ENCODE measurements at places on chromosomes 3 and 15. TPM values are rescaled to one million over a fixed set of nuclear protein-coding genes. Genes with fewer than 3 reads are reported as not detected.

DNA sequence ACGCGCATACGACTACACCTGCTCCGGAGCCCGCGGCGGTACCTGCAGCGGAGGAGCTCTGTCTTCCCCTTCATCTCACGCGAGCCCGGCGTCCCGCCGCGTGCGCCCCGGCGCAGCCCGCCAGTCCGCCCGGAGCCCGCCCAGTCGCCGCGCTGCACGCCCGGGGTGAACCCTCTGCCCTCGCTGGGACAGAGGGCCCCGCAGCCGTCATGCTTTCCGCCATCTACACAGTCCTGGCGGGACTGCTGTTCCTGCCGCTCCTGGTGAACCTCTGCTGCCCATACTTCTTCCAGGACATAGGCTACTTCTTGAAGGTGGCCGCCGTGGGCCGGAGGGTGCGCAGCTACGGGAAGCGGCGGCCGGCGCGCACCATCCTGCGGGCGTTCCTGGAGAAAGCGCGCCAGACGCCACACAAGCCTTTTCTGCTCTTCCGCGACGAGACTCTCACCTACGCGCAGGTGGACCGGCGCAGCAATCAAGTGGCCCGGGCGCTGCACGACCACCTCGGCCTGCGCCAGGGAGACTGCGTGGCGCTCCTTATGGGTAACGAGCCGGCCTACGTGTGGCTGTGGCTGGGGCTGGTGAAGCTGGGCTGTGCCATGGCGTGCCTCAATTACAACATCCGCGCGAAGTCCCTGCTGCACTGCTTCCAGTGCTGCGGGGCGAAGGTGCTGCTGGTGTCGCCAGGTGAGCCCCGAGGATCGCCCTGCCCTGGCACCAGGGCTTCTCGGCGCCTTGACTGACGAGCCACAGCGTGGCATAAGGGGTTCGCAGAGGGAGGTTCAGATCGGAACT, 420 bp downstream of the SLC27A2 start:
- no peak for DNase-seq
- peaks cover 64% of the 10 kb centered on the region for H3K27me3 ChIP-seq
- H3K36me3 ChIP-seq = no peaks in the 10 kb centered on the region
- H3K4me1 ChIP-seq = peaks cover 9% of the 10 kb centered on the region
- H3K4me3 ChIP-seq = peak overlapping the region; percentile 76

GRCh38 chr3:157099326-157100095, 60.4 kb downstream of the CCNL1 start:
- H3K4me3 ChIP-seq = no peak overlapping the region
- no peak for DNase-seq
- H3K27ac ChIP-seq = no peak overlapping the region
- no peaks in the 10 kb centered on the region for H3K4me1 ChIP-seq
- H3K27me3 ChIP-seq = no peaks in the 10 kb centered on the region

DNA sequence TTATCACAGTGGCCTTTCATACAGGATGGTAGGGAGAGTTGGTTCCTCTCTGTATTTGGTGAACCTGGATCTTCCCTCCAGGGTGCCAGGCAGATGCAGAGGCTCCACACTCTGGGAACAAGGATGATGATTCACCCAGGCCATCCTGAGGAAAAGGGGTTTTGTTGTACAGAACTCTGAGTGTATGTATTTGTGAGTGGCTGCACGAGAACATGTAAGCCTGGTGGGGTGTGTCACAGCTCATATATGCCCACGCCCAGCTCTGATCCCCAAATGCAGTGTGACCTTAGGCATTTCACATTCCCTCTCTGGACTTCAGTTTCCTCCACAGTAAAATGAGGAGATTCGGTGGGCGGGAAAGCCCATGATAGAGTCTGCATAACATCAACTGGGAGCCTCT, 11.6 kb upstream of the CILP start:
- H3K36me3 ChIP-seq = no peaks in the 10 kb centered on the region
- no peak overlapping the region for H3K27ac ChIP-seq
- DNase-seq = no peak
- peaks cover 14% of the 10 kb centered on the region for H3K27me3 ChIP-seq
- H3K4me1 ChIP-seq = no peaks in the 10 kb centered on the region
- H3K4me3 ChIP-seq = no peak overlapping the region

DNA sequence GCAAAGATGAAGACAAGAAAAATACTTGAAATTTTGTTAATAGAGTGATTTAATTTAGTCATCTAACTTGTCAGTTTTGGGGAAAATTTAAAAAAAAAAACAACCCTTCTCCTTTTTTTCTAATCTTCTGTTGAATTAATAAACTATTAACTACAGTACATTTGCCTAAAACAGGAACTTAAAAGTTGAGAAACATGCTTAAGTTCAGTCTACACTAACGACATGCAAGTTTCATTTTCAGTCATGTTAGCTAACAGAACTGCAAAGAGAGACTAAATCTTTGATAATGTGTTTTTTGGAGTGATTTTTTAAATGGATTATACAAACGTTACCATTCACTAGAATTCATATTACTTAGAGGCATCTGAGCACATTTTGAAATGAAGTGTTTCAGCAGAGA, 71.9 kb upstream of the MBNL1 start:
- DNase-seq = no peak
- H3K36me3 ChIP-seq = no peaks in the 10 kb centered on the region
- H3K4me1 ChIP-seq = peaks cover 3% of the 10 kb centered on the region

DNA sequence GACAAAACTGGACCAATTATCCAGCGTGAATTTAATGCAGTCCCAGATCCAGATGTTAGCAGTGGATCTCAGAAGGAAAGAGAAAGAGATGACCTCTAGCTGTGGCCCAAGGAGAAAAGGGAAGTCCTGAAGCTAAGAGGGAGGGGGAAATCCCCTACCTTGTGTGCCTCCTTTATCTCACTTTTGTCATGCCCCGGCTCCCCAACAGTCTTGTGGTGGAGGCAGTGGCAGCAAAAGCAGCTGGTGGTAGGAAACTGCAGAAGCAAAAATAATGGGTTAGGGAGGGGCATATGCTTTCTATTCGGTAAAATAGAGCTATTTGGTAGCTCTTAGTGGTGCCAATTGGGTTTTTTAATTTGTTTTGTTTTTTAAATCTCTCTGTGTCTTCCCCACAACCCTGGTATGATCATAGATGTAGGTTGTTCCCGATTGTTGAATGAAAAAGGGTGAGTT, 56.5 kb downstream of the MCTP2 start:
- no peak overlapping the region for H3K4me3 ChIP-seq
- H3K27ac ChIP-seq = no peak overlapping the region
- no peak for DNase-seq
- peaks cover 4% of the 10 kb centered on the region for H3K27me3 ChIP-seq

GRCh38 chr3:127252446-127252845, 35.4 kb downstream of the PRR20G start:
- no peak overlapping the region for H3K27ac ChIP-seq
- DNase-seq = no peak
- no peaks in the 10 kb centered on the region for H3K36me3 ChIP-seq
- no peak overlapping the region for H3K4me3 ChIP-seq
- no peaks in the 10 kb centered on the region for H3K4me1 ChIP-seq

DNA sequence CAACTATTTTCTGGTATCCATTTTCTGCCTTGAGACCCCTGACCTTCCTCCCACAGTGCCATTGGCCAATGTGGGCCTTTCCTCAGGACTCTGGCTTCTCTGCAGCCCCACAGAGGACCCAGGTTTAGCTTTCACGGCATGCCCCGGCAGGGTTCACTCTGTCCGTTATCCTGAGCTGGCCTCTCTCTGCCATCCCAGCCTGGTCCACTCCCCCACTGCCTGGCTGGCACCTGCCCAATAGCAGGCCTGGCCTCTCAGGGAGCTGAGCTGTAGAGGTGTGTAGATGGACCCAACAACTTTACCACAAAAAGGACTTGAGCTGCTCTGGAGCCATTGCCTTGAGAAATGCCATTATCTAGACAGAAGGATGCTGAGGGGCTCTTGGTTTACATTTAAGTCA, 57.5 kb downstream of the SCN10A start:
- no peak overlapping the region for H3K27ac ChIP-seq
- peak; percentile 83 for DNase-seq
- H3K27me3 ChIP-seq = no peaks in the 10 kb centered on the region
- no peaks in the 10 kb centered on the region for H3K36me3 ChIP-seq

DNA sequence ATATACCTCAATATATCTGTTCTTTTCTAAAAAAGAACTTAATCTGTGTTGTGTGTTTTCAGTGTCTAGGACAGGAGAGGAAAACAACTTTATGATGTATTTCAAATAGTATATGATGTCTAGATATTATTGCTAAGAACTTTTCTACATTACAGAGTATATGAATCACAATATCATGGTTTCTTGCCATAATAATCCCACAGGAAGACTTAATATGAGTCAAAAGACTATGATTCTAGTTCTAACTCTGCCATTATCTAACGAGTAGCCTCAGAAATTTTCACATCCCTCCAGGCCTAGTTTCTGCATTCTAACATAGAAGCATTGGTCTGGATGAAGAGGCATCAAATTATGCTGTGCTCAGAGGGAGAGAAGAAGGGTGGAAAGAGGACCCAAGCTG, 107.7 kb upstream of the SPRED1 start:
- H3K27me3 ChIP-seq = no peaks in the 10 kb centered on the region
- H3K36me3 ChIP-seq = peaks cover 2% of the 10 kb centered on the region
- no peak overlapping the region for H3K4me3 ChIP-seq
- peak overlapping the region; percentile 63 for H3K27ac ChIP-seq
- H3K4me1 ChIP-seq = peaks cover 23% of the 10 kb centered on the region

GRCh38 chr3:43726521-43726920, 35.8 kb downstream of the ABHD5 start:
- H3K27me3 ChIP-seq = no peaks in the 10 kb centered on the region
- no peak overlapping the region for H3K4me3 ChIP-seq
- DNase-seq = no peak
- no peaks in the 10 kb centered on the region for H3K36me3 ChIP-seq
- H3K27ac ChIP-seq = no peak overlapping the region
- peaks cover 4% of the 10 kb centered on the region for H3K4me1 ChIP-seq

DNA sequence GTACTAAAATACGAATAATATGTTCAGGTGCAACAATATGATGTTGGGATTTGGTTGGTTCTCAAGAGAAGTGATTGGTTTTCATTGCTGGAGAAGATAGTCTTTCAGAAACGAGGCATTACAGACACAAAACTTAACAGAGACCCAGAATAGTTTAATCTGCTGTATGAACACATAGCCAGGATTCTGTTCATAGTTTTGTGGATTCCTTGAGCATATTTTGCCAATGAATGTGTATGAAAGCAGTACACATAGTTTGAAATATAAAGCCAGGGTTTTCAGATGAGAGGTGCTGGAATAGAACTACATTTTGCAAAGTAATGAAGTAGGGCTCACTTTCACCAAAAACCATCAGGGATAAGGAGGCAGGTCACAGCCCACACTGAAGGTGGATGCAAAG, 5.7 kb upstream of the MCTP2 start:
- no peaks in the 10 kb centered on the region for H3K36me3 ChIP-seq
- peaks cover 15% of the 10 kb centered on the region for H3K27me3 ChIP-seq
- DNase-seq = no peak

DNA sequence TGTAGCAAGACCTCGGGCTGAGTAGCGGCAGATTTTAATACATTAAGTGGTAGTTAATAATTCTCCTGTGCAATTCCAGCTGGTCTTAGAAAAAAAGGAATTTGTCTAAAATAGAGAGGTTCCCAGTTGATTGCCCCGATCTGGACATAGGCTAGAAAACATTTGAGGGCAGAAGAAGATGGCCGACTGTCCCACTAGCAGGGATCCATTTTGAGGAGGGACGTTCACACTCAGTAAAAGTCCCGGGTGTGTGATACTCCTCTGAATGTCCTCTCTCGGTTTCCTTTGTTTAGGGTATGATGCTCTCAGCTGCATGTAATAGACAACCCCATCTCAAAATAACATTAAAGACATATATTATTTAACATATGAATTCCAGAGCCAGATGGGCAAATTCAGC, 77.9 kb upstream of the OXTR start:
- H3K27ac ChIP-seq = peak overlapping the region; percentile 15
- no peaks in the 10 kb centered on the region for H3K27me3 ChIP-seq
- H3K36me3 ChIP-seq = no peaks in the 10 kb centered on the region
- H3K4me3 ChIP-seq = no peak overlapping the region
- H3K4me1 ChIP-seq = peaks cover 42% of the 10 kb centered on the region

DNA sequence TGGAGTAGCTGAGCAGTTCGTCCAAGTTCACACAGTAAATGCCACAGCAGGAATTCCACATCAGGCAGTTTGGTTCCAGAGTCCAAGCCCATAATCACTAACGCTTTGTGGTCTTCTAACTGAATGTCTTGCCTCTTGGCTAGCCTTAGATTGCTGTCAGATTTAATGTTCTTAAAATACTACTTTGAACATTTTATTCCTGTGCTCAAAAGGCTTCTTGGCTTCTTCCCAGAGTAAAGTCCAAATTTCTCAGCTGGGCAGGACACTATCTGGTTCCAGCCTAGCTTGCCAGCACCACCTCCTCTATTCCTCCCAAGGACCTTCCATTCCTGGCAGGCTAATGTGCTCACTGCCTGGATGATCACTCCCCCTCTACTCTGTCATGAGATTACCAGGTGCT, 256.9 kb downstream of the SQOR start:
- H3K36me3 ChIP-seq = no peaks in the 10 kb centered on the region
- H3K4me1 ChIP-seq = peaks cover 3% of the 10 kb centered on the region
- peaks cover 20% of the 10 kb centered on the region for H3K27me3 ChIP-seq
- H3K27ac ChIP-seq = no peak overlapping the region
- H3K4me3 ChIP-seq = no peak overlapping the region

GRCh38 chr3:186108106-186108940, 566 bp downstream of the ETV5 start:
- H3K36me3 ChIP-seq = no peaks in the 10 kb centered on the region
- peak overlapping the region; percentile 90 for H3K4me3 ChIP-seq
- peak; percentile 91 for DNase-seq
- H3K27me3 ChIP-seq = peaks cover 4% of the 10 kb centered on the region
- H3K4me1 ChIP-seq = peaks cover 52% of the 10 kb centered on the region

Gene COX5A
- 154 TPM for total RNA-seq

Gene CLRN1
- not detected for total RNA-seq

Gene CD200
- total RNA-seq = 0.27 TPM

Gene FBXL2
- total RNA-seq = 20.4 TPM

Gene UROC1
- not detected for total RNA-seq

Gene LYZL4
- not detected for total RNA-seq

Gene HTR3E
- total RNA-seq = not detected

Gene A4GNT
- not detected for total RNA-seq

Data from osteocyte (in vitro differentiated cells).